NCI-H446 (cell line): ENCODE measurements at places on chromosomes 5 and 9.

GRCh38 chr5:35830587-35830986, 26.1 kb upstream of the IL7R start:
- no peak for DNase-seq

- DNase-seq = no peak
Measured at GRCh38 chr9:88925481-88925880, 65.8 kb upstream of the S1PR3 start.

GRCh38 chr9:91900055-91900796, 49.8 kb downstream of the ROR2 start:
- DNase-seq = no peak

DNA sequence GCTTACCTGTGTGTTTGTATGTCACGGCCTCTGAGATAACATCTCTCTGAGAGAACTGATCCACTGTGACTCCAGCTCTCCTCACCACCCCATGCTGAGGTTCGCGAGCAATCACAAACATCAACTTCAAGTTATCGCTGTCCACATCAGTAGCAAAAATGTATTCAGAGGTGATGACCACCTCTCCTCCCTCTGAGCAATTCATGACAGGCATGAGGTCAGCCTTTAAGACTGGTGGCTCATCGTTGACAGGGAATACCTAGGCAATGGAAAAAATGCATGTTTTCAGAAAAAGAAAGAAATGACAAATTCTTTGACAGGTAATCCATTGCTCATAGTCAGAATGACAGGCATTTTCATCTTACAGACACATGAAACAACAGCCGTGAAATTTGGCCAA, 90.3 kb upstream of the CER1 start:
- no peak for DNase-seq
